Stimulated activated CD4-positive, alpha-beta T cell treated with anti-CD3 and anti-CD28 coated beads, Interleukin-1b, Interleukin-23, amount 100 ng/mL, for 1 hour (primary cell): ENCODE measurements at places on chromosomes 7 and 10.

- no peak for DNase-seq
These were observed 9.2 kb downstream of the CPA2 start for GRCh38 chr7:130275826-130276297.

- DNase-seq: no peak
These were observed 50.9 kb upstream of the PDLIM1 start for GRCh38 chr10:95341716-95342130.

DNA sequence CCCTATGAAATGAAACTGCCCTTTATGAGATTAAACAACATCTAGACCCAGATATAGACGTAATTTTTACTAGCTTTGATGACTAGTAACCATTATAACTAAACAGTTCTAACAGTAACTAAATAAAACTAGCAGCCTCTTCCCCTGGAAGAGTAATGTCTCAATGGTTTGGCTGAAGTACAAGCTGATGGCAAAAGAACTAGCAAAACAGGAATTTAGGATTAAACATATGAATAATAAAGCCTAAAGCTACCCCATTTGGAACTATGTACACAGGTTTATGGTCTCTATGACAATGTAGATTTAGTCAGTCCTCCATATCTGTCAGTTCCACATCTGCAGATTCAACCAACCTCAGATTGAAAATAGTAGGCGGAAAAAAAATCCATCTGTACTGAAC is 6.4 kb downstream of the DPY19L1 start:
- no peak for DNase-seq

GRCh38 chr10:110695539-110695886 is 51.4 kb downstream of the RBM20 start:
- DNase-seq: no peak

- DNase-seq: no peak
These were observed 35.3 kb upstream of the SEPHS1 start for GRCh38 chr10:13383399-13383761.

DNA sequence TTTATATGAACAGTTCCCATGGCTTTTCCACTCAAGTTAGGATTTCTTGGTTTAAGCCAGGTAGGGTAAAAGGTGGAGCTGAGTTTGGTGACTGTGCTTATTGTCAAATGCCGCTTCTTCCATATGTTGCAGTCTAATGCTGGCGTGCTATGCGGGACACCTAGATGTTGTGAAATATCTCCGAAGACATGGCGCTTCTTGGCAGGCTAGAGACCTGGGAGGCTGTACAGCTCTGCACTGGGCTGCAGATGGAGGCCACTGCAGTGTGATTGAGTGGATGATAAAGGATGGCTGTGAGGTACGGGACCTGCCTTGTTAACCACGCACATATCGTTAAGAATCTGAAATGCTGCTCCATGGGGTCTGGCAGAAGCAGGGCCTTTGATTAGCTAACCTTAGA is 108.4 kb downstream of the FANK1 start:
- no peak for DNase-seq

DNA sequence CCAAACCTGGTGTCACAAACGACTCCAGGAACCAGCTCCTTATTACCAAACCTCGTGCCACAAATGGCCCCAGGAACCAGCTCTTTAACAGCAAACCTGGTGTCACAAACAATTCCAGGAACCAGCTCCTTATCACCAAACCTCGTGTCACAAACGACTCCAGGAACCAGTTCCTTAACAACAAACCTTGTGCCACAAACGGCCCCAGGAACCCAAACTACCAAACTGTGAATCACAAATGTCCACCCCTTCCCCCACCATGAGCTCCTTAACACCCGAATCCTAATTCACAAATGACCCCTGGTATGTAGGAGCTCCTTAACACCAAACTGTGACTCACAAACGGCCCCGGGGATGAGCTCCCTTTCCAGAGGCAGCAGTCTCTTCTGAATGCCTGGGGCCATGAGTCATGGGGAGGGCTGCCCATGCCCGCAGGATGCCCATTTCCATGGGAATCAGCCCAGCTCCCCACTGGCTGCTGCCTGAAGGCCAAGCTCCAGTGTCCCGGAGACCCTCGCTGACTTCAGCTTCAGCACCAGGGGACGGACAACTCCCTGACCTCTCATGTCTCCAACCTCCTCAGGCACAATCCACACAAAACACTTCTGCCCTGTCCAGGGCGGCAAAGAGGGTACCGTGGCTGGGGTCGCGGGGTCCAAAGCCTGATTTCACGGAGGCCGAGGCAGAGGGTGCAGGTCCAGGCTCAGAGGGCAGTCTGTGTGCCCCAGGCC is 213.1 kb downstream of the ELFN1 start:
- no peak for DNase-seq

GRCh38 chr10:69348816-69349541 is 67.7 kb downstream of the TACR2 start:
- no peak for DNase-seq

GRCh38 chr7:130272381-130273080 is 5.9 kb downstream of the CPA2 start:
- no peak for DNase-seq

- no peak for DNase-seq
These were observed 5.6 kb upstream of the IFIT2 start for GRCh38 chr10:89296220-89296648.

- DNase-seq: no peak
These were observed 70.4 kb upstream of the CDK1 start for GRCh38 chr10:60707841-60708240.

- DNase-seq: no peak
These were observed 46.7 kb upstream of the PLCE1 start for GRCh38 chr10:93947055-93947454.

- no peak for DNase-seq
These were observed 17.9 kb downstream of the FGFBP3 start for GRCh38 chr10:91891125-91892001.

GRCh38 chr10:116272440-116273283 is at the start of gene GFRA1:
Gene GFRA1, minus strand, starts transcription at chr10:116273206. Its CDS starts 1,177 bp downstream, at chr10:116272029.
- DNase-seq: no peak

DNA sequence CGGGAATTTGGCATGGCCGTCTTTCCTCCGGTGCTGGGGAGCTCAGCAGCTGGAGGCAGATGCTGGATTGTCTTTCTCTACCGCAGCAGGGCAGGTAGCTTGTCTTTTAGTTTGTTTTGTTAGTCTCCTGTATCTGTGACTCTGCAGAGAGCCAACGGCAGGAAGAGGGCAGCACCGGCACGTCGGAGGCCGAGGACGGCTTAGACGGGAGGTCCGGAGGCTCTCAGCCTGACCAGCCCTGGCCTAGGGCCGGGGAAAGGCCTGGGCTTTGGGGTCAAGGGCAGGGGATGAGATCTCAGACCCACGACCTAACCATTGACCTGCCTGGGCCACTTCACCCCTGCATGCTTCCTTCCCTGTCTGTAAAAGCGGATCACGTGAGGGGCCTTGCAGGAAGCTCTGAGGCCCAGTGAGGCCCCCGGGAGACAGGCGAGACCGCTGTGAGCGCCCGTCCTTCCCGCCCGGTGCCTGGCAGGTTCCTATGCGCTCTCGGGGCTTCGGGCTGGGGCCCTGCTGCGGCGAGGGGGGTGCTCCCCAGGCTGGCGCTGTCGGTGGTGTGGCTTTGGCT is 72.7 kb downstream of the LHPP start:
- no peak for DNase-seq

GRCh38 chr10:71603150-71603549 is 116.4 kb downstream of the C10orf105 start:
- no peak for DNase-seq

DNA sequence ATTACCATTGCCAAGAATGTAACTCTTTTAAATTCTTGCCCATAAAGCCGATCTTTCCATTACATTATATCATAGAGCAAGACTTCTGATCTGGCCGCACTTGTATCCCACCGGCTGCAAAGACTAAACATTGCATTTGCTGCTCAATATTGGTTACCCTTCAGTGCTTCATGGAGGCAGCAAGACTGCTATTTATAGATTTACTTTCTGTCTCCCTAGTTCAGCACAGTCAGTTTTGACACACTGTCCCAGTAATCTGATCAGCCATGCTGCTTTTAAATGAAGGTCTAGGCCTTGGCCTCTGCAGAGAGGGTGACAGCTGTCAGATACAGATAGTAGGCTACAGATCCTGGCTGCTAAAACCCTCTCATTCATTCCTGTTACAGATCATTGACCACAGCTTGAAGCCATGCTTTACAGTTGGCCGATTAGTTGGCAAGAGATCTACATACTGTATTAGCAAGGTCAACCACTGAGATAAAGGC is 562.6 kb upstream of the GALNT17 start:
- DNase-seq: no peak

GRCh38 chr10:131635564-131636015 is 265.2 kb upstream of the PPP2R2D start:
- no peak for DNase-seq

- no peak for DNase-seq
These were observed 290.2 kb upstream of the SEMA3C start for GRCh38 chr7:81209059-81209458.

DNA sequence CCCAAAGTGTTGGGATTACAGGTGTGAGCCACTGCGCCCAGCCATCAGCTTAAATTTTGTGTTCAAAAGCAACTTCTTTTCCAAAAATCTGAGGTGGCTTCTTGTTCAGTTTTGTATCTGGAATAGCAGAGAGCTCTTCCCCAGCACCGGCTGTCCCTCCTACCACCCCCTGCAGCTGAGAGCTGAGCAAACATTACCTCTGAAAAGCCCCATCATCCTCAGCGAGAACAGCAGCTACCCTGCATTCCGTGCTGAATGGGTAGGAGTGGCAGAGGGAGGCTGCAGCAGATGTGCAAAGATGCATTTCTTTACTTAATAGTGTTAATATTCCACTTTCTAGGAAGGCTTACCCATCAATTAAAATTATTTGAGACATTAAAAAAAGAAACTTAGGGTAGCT is 31.8 kb downstream of the CCM2 start:
- no peak for DNase-seq

DNA sequence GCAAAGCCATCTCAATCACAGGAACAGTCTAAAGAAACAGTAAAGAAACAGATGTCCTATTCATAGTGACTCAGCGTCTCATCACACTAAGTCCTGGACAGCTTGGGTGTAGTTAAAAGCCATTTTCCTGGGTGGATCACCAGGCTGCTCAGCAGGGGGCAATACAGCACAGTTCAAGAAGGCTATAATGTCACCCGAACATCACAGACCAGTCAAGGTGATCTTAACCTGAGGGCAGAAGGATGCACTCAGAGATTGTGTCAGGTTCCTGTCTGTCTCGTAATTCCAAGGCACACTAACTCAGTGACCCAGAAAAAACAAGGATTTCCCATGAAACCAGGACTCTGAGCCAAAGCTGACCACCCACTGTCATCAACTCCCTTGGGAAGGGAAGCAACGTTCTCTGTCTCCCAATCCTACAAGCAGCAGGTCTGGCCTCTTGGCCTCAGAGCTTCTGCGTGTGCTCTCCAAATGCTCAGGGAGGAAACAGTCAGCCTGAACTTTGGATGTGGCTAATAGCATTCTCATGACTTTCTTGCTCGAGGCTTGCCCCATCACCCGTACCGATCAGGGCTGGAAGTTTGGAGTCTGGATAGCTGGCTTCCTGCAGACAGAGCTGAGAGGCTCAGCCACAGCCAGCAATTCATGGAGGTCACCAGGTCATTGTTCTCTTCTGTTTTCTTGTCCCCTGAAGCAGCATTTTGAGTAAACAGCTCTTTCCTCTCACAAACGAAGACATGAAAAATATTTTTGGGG is 90.4 kb upstream of the FAM171A1 start:
- no peak for DNase-seq

DNA sequence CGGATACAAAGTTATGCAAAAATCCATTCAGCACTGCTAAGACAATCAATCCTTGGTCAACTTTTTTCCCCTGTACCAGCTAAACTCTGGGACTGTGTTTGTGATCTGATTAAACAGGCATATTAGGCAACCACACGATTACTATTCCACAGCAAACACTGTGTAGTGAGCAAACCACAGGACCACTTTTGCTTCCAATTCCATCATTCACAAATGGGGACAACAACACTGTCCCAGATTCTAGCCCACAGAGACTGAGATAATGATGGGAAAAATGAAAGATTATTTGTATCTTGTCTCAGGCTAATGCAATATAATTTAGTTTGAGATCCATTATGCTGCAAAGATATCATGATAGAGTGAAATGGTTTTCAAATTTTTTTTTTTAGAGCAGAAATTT is 163.7 kb upstream of the AOAH start:
- no peak for DNase-seq

- no peak for DNase-seq
These were observed 88.2 kb downstream of the ELFN1 start for GRCh38 chr7:1758028-1758858.

DNA sequence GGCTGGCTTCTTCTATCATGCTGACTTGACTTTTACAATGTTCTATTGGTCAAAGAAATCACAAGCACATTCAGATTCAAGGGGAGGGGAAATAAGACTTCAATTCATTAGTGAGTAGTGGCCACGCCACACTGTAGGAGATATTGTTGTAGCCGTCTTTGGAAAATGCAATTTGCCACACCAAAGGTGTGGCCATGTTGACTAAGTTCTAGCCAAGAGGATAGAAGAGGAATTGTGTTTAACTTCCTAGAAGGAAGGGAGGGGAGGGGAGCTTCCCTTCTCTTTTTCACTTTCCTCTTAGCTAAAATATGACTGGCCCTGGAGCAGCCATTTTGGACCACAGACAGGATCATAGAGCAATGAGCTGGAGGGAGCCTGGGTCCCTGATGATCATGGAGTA is 3.4 kb upstream of the PRKAR2B start:
- no peak for DNase-seq

GRCh38 chr7:103704701-103705100 is 258.7 kb upstream of the SLC26A5 start:
- DNase-seq: no peak

DNA sequence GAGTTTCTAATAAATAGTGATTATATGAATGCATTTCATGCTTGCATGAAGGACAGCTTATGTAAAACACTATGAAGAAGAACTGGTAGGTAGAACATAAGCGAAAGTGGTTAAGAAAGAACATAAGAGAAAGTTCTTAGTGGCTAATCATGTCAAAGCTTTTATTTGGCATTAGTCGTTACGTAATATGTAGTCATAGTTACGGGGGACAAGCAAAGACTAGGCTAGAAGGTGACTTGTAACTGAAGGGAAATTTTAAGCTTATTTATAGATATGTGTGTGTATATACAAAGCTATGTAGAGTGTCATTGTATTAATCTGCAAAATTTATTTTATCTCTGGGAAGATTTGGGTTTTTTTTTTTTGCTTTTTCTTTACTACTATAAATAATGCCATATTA is 36.9 kb downstream of the CAPZA2 start:
- no peak for DNase-seq

- DNase-seq: no peak
These were observed 42.7 kb upstream of the HYAL4 start for GRCh38 chr7:123802249-123802648.

DNA sequence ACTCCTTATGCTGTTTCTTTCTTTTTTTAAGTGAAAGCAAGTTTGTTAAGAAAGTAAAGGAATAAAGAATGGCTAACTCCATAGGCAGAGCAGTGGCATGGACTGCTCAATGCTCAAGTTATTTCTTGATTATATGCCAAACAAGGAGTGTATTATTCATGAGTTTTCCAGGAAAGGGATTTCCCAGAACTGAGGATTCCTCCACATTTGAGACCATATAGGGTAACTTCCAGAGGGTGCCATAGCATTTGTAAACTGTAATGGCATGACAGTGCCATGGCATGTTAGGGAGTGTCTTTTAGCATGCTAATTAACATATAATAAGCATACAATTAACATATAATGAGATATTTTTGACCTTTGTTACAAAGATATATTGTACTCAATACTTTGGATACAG is 1034.5 kb upstream of the PHF14 start:
- DNase-seq: no peak
